Stomach (tissue), 19 donors: ENCODE measurements at places on chromosomes 1 and 21.

- DNase-seq = no peak
Measured at GRCh38 chr21:38716942-38717341, 88.8 kb upstream of the ETS2 start.

- no peak for DNase-seq
Measured at GRCh38 chr21:42055425-42055824, 15.7 kb upstream of the UMODL1 start.

DNA sequence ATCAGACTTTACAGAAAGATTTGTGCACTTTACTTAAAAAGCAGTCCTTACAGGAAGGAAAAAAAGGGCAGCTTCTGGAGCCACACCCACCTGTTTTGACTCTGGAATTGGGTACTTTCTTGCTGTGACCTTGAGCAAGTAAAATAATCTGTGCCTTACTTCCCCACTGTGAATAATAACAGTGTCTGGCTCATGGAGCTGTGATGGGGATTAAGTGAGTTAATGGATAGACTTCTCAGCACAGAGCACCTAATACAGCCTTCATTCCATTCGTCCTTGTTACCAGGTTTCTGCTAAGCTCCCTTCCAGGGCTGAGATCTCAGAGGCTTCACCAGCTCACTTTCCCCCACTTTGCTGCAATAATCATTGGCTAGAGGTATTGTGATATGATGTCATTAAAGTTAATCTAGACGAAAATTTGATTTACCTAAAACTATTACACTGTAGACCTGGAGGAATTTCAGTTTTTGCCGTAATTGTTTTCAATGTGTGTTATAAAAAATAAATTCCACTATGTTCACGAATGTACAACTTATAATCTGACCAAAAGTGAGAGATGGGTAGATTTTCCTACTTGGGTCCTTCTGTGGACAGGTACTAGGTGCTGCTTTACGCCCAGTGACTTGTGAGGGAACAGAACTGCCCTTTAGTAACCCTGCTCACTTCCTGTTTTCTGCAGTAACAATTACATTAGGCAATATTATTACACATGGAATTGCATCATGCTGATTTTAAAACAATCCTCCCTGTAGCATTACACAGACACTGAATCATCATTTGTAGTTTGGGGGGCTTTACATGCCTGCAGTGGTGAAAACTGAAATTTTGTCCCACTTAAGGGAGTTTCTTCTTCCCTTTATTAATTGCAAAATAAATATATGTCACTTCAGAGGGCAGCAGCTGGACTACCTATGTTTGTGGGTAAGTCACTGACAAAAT, 19.7 kb upstream of the ABCG1 start:
- DNase-seq = no peak

DNA sequence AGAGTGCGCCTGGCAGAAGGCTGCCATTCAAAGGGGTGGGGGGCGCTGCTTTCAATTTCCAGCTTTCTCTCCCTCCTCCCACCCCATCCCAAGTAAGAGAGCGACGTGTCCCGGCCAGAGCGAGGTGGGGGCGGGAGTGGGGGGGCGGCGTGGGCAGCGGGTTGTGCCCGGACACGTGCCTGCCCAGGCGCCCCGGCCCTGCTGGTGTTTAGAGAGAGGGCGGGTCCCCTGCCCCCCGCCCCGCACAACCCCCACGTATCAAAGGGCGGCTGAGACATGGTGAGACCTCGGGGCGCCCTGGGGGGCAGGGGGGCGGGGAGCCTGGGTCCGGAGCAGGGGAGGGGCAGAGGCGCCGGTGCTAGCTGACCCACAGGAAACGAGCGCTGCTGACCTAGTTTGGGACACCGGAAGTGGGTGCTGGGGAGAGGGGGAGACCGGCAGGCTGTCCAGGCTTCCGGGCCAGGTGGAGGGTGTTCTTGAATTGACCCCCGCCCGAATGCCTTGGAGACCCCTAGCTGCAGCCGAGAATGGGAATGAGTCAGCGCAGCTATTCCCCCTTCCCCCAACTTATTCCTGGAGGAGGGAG, 1.3 kb downstream of the ZBTB7B start:
- peak; percentile 76 for DNase-seq

DNA sequence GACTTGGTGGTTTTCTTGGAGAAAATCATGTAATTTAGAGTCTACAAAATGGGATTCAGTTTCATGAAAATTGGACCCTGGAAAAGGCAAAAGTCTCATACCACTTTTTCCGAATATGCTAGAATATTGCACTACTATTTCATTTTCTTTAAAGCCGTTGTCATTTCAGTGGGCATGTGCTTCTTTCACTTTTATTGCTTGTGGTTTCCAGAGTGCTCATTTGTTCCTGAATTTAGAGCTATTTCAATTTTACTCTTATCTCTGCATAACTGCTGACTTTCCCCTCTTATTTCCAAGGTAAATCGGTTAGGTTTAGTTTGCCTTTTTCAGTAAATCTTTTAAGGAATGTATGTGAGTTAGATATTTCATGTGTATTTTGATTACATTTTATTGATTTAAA, 11.6 kb downstream of the HHAT start:
- no peak for DNase-seq

GRCh38 chr1:78236716-78237115, 190.9 kb downstream of the GIPC2 start:
- no peak for DNase-seq

- DNase-seq = no peak
Measured at GRCh38 chr21:38333301-38334272, 76.8 kb downstream of the KCNJ15 start.

- no peak for DNase-seq
Measured at GRCh38 chr1:40014253-40014706, 26.2 kb upstream of the CAP1 start.

DNA sequence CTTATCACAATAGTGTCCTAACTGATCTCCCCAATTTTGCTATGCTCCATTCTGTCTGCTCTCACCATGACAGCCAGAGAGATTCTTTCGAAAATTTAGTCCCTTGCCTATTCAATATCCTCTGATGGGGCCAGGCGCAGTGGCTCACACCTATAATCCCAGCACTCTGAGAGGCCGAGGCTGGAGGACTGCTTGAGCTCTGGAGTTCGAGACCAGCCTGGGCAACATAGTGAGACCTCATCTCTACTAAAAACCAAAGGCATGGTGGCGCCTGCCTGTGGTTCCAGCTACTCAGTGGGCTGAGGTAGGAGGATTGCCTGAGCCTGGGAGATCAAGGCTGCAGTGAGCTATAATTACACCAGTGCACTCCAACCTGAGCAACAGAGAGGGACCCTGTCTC, 16.1 kb upstream of the PDZK1IP1 start:
- no peak for DNase-seq

- no peak for DNase-seq
Measured at GRCh38 chr1:43438006-43438405, 15.7 kb downstream of the HYI start.

- DNase-seq = no peak
Measured at GRCh38 chr1:183986941-183987340, 50.6 kb downstream of the COLGALT2 start.

GRCh38 chr1:160030657-160031364, 979 bp downstream of the PIGM start:
- peak; percentile 50 for DNase-seq

DNA sequence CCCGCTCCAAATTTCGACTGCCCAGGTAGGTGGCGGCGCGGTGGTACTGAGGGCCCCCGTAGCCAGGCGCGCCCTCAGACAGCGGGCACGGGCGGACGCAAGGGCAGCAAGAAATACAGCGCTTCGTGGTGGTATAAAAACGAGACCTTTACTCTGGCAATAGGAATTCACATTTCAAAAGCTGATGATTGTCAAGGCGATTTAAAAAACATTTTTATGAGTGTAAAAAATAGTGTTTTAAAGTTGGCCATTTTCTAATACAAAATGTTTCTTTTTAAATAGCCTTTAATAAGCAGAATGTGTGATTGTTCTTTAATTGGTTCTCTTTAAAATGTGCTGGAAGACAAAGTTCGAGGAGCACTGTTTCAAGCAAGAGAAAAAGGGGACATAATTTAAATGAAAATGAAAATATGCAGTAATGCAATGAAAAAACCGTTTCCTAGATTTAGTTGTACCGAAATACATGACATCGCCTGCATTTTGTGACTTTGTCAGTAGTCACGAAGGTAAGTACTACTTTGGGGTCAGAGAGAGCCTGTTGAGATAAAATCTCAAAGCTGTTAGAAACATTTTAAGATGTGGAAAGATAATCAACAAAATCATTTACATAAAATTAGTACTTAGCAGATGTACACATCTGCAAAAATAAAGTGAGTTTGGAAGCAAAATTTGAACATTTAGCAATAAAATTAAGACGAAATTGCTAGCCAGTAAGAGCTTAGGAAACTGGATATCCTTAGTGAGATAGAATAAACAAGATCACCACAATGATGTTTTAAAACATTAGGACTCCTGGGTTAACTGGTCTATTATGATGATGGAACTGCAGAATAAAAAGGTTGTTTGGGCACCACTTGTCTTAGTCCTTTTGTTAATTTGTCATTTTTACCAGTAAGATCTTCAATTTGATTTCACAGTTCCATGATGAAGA, 1.1 kb upstream of the PSMG1 start:
- DNase-seq = no peak

DNA sequence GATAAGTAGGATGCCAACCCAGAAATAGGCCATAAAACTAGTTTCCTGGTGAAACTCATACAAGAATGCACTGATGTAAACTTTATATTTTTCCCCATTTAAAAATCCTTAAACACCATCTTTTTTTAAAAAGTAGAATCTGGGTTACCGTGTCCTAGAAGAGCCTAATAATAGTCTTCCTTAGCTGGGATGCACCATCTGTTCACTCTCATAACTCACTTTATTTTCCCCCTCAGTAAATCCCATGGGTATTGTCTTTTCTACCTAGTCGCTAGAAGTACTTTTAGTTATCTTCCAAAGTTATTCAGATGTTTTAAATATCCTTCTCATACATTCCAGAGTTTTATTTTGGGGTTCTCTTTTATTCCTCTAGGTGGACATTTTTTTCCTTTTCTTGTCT, 250.2 kb downstream of the PLA2G4A start:
- no peak for DNase-seq

- no peak for DNase-seq
Measured at GRCh38 chr1:80593197-80593596, 1207.5 kb upstream of the ADGRL2 start.

DNA sequence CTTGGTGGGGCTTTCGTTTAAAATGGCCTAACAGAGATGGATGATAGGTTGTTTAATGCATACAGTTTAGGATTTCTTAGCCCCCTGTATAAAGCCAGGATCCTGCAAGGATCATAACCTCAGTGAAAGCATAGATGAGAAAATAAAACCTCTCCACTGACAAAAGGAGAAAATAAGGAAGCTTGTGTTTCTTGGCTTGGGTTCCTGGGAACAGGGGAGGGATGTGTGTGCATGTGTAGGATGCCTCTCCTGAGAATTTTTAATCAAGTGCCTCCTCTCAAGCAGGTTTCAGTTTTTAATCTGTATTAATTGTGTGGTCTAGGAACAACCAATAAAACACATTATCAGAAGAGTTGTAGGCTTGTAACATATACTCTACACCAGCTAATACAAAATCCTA, 26.1 kb downstream of the PRKACB start:
- DNase-seq = no peak

- DNase-seq = no peak
Measured at GRCh38 chr1:226575739-226576378, 27.3 kb downstream of the STUM start.

- DNase-seq = no peak
Measured at GRCh38 chr1:11198851-11199594, 9.9 kb downstream of the ANGPTL7 start.

DNA sequence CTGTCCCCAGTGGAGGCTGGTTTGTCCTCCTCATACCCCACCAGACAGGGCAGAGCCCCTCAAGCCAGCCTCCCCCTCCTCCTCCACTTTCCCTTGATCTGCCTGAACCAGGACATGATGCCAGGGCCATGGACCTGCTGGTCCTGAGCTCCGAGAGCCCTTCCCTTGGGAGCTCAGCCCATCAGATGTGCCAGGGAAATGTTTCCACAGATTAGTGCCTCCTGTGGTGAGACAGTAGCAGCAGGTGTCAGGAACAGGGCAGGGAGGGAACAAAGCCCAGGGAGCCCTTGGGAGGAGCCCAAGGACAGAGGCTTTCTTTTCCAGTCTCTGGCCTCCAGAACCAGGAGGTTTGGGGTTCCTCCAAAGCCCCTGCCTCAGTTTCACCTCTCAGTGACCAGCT, 14.6 kb upstream of the SLC41A1 start:
- DNase-seq = peak; percentile 53

DNA sequence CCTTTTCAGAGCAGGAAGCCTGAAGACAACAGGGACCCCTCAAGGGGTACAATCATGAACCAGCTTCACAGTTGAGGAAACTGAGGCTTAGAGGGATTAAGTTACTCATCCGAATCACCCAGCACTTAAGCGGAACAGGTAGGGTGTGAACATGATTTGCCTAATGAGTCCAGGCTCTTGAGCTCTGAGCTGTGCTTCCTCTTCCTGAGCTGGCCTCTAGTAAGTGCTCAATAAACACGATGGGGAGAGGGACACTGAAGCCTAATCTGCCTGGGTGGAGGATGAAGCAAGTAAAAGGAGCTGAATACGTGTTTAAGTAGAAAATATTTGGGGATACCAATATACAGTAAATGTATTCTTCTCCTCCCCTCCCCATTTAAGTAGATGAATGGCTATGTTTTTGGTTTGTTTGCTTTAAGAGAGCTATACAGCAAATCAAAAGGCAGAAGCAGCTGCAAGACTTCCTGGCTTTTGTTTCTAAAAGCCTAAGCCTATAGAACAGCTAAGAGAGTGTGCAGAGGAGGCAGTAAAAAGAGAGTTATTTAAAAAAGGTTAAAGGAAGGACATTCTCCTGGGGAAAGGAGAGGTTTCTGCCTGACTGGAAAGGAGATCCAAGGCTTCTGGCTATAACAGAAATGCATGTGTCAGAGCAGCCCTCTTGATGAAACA, 20.5 kb downstream of the STPG1 start:
- no peak for DNase-seq

DNA sequence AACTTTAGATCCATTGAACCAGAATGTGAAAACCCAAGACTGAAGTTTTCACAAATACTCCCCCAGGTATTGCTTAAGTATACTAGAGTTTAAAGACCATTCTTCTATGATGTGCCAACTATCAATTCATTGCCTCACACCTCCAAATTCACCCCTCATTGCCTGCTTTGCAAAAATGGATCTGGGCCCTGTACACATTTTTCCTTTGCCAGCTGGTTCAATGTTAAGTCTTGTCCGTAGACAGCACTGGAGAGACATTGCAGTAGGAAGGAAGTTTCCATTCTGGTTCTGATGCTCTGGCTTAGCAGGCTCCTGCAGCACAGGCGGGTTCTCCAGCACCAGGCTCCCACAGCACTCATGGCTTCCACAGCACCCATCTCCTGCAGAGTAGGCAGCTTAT, 130.0 kb downstream of the PROX1 start:
- DNase-seq = no peak
